CD8-positive, alpha-beta memory T cell (primary cell): ENCODE measurements at places on chromosomes 7 and 10. TPM values are rescaled to one million over a fixed set of nuclear protein-coding genes. Genes with fewer than 3 reads are reported as not detected.

GRCh38 chr10:112370424-112370819, 3.5 kb upstream of the ACSL5 start:
- H3K4me1 ChIP-seq: peaks cover 27% of the 10 kb centered on the region
- H3K4me3 ChIP-seq: no peak overlapping the region
- no peak for DNase-seq
- no peak overlapping the region for H3K27ac ChIP-seq
- no peaks in the 10 kb centered on the region for H3K27me3 ChIP-seq

GRCh38 chr7:34070511-34071323, 165.4 kb downstream of the BMPER start:
- H3K4me1 ChIP-seq: no peaks in the 10 kb centered on the region
- H3K36me3 ChIP-seq: no peaks in the 10 kb centered on the region
- H3K27ac ChIP-seq: no peak overlapping the region

The HYAL4 gene
- not detected for total RNA-seq

GRCh38 chr7:12564996-12565764, 5.3 kb upstream of the SCIN start:
- no peak for DNase-seq
- no peak overlapping the region for H3K27ac ChIP-seq
- H3K4me1 ChIP-seq: no peaks in the 10 kb centered on the region
- no peak overlapping the region for H3K4me3 ChIP-seq
- no peaks in the 10 kb centered on the region for H3K27me3 ChIP-seq
- no peaks in the 10 kb centered on the region for H3K36me3 ChIP-seq

The JCAD gene
- total RNA-seq: 0.02 TPM

DNA sequence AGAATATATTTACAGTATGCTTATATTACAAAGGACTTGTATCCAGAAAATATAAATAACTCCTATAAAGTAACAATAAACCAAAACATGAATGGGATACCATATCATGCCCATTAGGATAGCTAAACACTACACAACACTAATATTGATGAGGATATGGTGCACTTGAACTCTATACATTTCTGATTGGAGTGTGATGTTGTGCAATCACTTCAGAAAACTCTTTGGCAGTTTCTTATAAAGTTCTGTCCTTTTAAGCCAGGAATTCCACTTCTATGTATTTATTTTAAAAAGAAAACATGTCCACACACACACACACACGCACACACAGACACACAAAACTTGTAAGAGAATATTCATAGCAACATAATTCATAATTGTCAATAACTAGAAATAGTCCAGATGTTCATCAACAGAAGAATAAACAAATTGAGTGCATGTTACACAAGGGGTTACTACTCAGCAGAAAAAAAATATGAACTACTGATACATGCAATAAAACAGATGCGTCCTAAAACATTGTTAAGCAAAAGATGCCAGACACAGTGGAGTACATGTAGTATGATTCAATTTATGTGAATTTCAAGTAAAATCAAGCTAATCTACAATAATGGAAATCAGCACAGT, 416.0 kb downstream of the PLXDC2 start:
- H3K36me3 ChIP-seq: no peaks in the 10 kb centered on the region
- no peaks in the 10 kb centered on the region for H3K4me1 ChIP-seq
- H3K27ac ChIP-seq: no peak overlapping the region
- H3K4me3 ChIP-seq: no peak overlapping the region

GRCh38 chr10:63696205-63696604, 175.0 kb downstream of the REEP3 start:
- DNase-seq: no peak
- H3K4me3 ChIP-seq: no peak overlapping the region
- H3K36me3 ChIP-seq: no peaks in the 10 kb centered on the region
- H3K27ac ChIP-seq: no peak overlapping the region
- no peaks in the 10 kb centered on the region for H3K27me3 ChIP-seq

DNA sequence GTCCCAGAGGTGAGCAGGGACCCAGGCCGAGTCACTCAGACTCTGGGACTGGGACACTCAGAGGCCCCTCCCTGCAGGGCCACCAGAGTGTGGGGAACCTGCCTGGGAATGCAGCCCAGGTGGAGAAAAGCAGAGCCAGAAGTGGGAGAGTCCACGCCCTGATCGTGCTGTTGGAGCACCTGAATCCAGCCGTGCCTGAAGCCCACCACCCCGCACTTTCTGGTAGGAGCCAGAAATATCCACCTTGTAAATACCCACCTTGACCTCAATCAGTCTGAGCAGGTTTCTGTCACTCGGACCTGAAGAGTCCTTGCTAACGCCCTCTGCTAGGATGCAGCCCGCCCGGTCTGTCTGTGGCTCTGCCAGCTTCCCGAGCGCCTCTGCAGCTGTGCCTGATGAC, 86.7 kb downstream of the PDGFA start:
- no peaks in the 10 kb centered on the region for H3K4me1 ChIP-seq
- H3K4me3 ChIP-seq: no peak overlapping the region
- no peak overlapping the region for H3K27ac ChIP-seq
- no peaks in the 10 kb centered on the region for H3K36me3 ChIP-seq
- DNase-seq: no peak
- H3K27me3 ChIP-seq: no peaks in the 10 kb centered on the region

- H3K4me1 ChIP-seq: no peaks in the 10 kb centered on the region
- H3K36me3 ChIP-seq: no peaks in the 10 kb centered on the region
- H3K27me3 ChIP-seq: no peaks in the 10 kb centered on the region
- no peak overlapping the region for H3K4me3 ChIP-seq
Measured at GRCh38 chr7:95758187-95758586, 14.2 kb upstream of the DYNC1I1 start.

- H3K4me1 ChIP-seq: no peaks in the 10 kb centered on the region
- no peak overlapping the region for H3K27ac ChIP-seq
- H3K27me3 ChIP-seq: no peaks in the 10 kb centered on the region
Measured at GRCh38 chr7:25313526-25313925, 85.2 kb upstream of the NPVF start.

GRCh38 chr10:88725798-88726197, 19.7 kb downstream of the LIPK start:
- no peak overlapping the region for H3K27ac ChIP-seq
- H3K27me3 ChIP-seq: no peaks in the 10 kb centered on the region
- H3K36me3 ChIP-seq: no peaks in the 10 kb centered on the region
- no peak for DNase-seq
- no peak overlapping the region for H3K4me3 ChIP-seq
- no peaks in the 10 kb centered on the region for H3K4me1 ChIP-seq
